Right cardiac atrium (tissue), 5 donors: ENCODE measurements at places on chromosomes 5 and 9.

DNA sequence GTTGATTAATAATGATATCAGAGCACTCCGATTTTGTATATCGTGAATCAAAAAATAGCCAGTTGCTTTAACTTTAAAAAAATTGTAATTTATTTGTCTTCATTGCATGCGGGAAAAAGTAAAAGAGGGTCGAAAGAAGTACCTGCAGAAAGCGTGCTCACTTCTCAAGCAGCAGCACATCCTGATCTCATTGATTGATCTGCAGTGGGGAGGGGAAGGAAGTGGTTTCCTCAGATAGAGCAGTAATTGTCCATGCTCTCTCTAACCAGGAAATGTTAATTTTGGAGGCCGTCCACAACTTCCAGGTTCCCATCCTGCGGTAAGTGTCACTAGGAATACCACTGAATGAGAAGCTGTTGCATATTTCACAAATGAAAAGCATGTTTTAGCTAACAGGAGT, 63.2 kb downstream of the SYK start:
- no peak for DNase-seq

DNA sequence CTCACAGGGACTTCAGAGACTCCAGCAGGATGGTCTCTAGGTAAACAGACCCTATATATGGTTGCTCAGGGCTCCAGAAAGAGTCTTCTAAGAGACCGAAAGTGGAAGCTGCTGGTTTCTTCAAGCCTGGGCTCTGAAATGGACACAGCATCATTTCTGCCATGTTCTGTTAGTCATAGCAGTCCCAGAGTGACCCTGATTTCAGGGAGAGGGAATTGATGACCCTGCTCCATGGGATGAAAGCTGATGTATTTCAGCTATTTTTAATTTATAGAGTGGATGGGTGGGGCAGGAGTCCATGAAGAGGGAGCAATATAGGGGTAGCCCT, 135.3 kb downstream of the FBXL7 start:
- DNase-seq, result no peak

DNA sequence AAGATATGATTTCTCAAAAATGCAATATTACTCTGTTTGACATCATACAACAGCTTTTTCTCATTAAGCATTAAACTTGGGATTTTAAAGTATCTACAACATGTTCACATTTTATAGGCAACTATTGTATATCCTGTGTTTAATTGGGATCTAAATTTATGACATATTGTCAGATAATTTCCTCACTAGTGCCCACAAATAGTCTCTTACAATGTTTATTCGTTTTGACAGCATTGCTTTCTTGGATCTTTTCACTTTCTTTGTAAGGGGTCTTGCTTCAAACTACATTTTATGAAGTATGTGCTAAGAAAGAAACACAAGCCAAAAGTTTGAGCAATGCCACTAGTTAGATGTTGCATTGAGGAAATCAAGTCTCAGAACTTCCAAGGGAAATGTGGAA, 285.1 kb downstream of the TMEM167A start:
- DNase-seq, result no peak

DNA sequence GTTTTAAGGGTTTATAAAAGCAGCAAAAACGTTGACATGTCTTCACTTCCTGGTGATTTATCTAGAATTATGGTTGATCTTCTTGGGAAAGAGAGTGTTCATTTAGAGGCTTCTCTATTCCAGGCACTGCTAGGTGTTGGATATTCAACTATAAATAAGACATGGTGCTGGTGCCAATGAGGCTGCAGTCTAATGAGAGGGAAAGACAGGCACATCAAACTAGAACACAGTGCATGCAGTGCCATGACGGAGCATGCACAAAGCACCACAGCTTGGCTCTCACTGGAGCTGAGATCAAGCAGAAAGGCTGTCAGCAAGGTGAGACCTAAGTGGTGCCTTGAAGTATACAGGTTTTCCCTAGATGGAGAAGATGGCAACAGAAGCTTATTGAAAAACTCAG, 126.5 kb downstream of the RMI1 start:
- no peak for DNase-seq

- no peak for DNase-seq
Observed at GRCh38 chr9:26331223-26331622, 561.4 kb downstream of the CAAP1 start.

GRCh38 chr9:137221506-137222111, 431 bp downstream of the RNF208 start:
- DNase-seq, result peak; percentile 71

GRCh38 chr5:68685863-68686262, 408.0 kb upstream of the SLC30A5 start:
- DNase-seq, result no peak
